Stimulated activated CD8-positive, alpha-beta memory T cell treated with anti-CD3 and anti-CD28 coated beads, Interleukin-4, amount 100 ng/mL, for 1 hour (primary cell): ENCODE measurements at places on chromosomes 1 and 21.
A peak's percentile ranks its signal among the peaks of the same experiment; 100 is the strongest.

DNA sequence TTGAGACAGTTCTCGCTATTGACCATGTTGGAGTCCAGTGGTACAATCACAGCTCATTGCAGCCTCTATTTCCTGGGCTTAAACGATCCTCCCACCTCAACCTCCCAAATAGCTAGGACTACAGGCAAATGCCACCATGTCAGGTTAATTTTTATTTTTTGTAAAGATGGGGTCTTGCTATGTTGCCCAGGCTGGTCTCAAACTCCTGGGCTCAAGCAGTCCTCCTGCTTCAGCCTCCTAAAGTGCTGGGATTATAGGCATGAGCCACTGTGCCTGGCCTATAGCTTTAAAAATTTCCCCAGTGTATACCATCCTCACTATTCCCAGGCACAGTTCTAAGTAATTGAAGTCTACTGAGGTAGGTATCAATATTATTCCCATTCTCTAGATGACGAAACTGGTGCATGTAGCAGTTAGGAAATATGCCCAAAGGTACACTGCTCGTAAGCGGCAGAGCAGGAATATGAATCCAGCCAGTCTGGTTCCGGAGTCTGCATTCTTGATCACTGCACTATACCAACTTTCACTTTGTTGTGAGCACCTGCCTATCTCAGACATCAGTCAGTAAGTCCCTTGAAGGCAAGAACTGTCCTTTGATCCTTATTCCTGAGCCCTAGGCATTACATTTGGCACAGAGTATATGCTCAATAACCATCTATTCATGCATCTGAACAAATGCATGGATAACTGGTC lies 11.5 kb upstream of the SRP9 start:
- DNase-seq: no peak

DNA sequence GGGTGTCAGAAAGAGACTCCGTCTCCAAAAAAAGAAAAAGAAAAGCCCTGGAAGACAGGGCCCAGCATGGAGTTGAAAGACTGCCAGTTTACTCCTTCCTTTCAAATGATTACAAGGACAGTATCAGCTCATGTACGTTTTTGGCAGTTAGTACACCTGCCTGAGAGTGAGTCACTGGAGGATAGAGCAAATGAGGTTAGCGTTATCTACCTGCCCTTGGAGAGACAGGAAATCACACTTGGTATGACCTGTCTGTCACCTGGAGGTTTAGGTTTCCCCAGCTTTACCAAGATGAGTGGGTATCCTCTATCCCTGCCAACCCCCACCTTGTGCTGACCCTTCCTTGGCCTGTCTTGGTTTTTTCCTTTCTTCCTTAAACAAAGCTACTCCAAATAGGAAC lies 96.8 kb upstream of the BMP8A start:
- no peak for DNase-seq

DNA sequence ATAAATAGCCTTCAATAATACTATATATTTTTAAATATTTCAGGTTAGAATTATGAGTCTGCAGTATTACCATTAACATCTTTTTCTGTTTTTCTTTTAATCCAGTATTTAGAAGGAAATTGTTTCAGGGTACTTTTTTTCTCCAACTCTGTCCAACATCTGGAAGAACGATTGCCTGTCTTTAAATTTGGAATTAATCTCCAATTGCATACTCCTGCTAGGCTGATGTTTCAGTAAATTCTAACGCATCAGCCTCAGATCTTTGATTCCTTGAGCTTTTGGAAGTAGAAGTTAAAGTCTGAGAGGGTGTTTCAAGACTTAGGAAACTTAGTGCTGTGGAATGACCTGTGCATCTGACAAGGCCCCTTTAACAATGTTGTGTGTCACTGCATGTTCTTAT lies 20.3 kb downstream of the NFIA start:
- DNase-seq: no peak

DNA sequence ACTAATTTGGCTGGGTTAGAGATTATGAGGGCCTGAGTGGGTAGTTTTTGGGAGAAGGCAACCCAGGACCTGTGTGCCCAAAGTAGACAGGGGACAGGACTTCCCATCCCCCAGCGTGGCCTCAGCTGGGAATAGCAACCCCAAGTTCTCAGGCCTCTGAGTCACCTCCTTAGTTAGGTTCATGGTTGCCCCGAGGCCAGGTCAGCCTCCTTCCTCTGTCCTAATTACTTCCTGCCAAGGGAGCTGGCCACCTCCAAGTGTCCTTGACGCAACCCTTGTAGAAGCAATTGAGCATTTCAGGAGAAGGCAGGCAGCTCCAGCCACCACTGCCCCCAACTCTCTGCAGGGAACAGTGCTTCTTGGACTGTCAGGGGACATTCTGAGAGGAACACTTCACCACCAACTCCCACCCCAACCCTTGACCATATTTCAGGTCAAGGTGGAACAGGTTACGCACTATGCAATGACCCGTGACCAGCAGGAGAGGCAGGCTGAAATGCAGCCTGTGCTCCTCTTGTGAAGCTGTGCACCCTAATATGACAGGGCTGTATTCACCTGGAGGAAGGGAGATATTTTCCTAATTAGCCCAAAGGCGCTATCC lies 5.1 kb upstream of the NT5C1A start:
- DNase-seq: no peak

DNA sequence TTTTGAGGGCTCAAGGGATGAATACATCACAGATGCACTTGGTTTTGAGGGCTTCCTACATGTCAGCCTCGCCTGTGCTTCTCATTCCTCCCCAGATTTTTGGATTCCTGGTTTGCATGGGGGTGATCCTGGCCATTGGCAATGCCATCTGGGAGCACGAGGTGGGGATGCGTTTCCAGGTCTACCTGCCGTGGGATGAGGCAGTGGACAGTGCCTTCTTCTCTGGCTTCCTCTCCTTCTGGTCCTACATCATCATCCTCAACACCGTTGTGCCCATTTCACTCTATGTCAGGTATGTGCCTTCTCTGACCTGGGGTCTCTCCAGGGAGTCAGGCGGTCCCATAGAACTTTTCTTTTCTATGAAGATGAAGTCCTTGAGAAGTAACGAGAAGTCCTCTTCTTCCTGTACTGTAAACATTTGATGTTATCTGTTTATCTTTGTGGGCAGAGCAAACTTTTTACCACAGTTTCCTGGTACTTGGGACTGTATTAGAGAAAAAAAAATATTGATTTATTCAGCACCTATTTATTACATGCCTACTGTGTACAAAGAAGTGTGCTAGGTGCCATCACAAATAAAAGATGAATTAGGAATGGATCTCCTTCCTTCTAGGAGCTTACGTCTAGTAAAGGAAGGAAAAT lies 12.0 kb downstream of the ATP8B2 start:
- DNase-seq: no peak

DNA sequence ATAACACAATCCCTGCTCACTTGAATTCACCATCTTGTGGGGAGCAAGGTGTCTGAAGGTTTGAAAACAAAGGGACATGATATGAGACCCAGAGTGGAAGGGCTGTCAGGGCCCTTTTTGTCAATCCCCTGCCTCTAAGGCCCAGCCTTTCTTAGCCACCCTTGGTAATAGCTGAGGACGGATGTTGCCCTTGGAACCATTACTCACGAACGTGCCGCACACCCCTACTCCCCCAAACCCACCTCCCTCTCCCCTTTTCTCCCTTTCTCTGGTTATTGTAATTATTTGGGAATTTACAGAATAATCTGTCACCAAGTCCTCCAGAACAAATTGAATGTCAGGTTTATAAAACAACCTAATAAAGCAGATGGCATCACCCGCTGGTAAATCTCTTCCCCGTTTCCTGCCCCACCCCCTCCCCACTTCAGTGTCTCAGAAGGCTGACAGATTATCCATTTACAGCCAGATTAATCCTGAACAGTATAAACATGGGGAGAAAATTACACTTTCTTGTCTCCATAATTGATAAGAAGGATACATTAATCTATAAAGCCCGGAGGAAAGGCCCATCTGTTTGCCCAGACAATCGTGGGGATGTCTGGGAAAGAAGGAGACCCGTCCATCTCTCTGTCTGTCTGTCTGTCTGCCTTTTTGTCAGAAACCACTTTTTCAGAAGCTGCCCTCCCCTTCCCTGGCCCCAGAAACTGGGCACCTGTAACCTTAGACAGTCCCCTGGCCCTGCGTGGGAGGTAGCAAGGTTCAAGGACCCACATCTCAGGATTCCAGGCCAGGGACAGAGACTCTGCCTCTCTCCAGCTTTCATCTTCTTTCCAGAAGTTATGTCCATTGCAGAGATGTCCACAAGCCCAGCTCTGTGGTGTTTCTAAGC lies 60.6 kb upstream of the CD34 start:
- no peak for DNase-seq

DNA sequence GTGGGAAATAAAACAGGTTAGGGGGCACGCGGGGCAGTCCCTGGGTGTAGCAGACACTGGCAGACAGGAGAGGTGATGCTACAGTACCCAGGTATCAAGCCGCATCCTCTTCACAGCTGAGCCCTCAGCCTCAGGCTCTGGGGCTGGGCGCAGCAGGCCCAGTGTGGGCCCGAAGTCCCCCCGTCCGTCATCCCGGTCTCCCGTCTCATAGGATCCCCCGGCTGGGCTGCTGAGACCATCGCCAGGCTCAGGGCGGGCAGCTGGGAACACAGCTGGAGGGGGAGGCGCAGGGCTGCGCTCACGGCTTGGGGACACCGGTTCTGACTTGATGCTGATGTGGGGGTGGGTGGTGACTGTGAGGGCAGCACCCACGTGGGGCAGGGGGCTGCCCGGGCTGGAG lies 32.7 kb downstream of the MEF2D start:
- DNase-seq: no peak

- DNase-seq: no peak
Measured at GRCh38 chr1:184194236-184194635, 142.7 kb downstream of the TSEN15 start.

DNA sequence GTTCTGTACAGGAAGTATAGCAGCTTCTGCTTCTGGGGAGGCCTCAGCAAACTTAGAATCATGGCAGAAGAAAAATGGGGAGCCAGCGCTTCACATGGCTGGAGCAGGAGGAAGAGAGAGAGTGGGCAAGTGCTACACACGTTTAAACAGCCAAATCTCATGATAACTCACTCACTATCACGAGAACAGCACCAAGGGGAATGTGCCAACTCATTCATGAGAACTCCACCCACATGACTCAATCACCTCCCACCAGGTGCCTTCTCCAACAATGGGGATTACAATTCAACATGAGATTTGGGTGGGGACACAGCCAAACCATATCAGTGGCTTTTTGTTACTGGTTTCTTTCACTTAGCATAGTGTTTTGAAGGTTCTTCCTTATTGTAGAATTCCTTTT lies 138.6 kb downstream of the SYT14 start:
- DNase-seq: no peak

- DNase-seq: no peak
Measured at GRCh38 chr1:196180847-196181593, 427.2 kb downstream of the KCNT2 start.

GRCh38 chr1:235553112-235553551 lies 48.9 kb upstream of the B3GALNT2 start:
- DNase-seq: no peak

- DNase-seq: no peak
Measured at GRCh38 chr1:26161415-26162219, 2.7 kb downstream of the FAM110D start.

DNA sequence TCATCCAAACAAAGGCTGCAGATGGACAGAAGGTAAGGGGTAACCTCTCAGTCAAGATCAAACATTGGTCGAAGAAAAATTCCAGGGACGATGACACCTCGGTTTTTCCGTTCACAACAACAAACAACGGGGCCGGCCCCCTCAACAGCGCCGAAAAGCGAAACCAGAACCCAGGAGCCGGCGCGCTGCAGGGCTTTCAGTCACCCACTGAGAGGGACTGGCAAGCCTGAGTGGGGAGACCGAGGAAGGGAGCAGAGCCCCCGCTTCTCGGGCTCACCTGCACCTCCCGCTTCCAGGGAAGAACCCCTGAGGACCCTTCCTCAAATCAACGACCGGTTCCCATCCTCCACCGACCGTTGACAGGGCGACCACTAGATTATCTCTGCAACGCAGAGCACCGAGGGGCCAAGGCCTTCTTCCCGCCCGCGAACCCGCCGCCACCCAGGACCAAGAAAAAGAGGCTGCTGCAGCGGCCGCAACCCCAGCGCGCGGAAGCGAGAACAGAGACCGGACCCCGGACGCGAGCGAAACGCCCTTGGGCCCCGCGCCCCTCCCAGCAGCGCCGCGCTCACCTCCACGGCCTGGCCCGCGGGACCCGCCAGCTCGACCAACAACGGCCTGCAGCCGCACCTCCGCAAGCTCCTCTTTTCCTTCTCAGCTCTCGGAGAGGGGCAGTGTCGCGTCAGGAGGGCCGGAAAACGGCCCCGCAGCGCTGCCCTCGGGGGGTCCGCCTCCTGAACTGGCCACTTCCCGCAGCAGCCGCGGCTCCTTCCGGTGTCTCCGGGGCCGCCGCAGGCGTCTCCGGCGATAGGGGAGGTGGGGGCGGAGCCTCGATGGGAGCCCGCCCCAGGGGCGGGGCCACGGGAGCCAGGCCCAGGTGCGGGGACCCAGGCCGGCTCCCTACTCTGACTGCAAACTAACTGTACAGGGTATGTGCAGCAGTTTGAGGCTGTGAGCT lies at the start of gene USP33:
Gene USP33, minus strand, starts transcription at position 782 of the 958 bp plus-strand sequence. CDS start 18,155 bp downstream, outside the sequence.
- peak; percentile 83 for DNase-seq

DNA sequence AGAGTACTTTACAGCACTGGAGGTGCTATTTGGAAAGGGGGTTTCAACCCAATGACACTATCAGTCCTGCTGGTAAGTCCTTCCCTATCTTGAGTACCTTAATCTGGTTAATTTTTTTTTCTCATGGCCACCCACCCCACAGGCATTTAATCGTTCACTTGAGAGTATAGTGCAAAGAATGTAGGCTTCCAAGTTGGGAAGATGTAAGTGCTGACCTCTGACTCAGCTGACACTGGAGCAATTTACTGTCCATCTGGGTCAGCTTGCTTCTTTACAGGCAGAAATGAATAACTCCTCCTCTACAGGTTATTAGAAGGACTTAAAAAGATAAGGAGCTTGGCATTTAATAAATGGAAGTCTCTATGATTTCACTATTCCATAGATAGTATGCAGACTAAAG lies 89.6 kb downstream of the AK5 start:
- no peak for DNase-seq

GRCh38 chr1:235052067-235053008 lies 76.3 kb downstream of the TOMM20 start:
- DNase-seq: no peak
